ENCODE measurements at places on chromosomes 2 and 18.
A peak's percentile ranks its signal among the peaks of the same experiment; 100 is the strongest.

DNA sequence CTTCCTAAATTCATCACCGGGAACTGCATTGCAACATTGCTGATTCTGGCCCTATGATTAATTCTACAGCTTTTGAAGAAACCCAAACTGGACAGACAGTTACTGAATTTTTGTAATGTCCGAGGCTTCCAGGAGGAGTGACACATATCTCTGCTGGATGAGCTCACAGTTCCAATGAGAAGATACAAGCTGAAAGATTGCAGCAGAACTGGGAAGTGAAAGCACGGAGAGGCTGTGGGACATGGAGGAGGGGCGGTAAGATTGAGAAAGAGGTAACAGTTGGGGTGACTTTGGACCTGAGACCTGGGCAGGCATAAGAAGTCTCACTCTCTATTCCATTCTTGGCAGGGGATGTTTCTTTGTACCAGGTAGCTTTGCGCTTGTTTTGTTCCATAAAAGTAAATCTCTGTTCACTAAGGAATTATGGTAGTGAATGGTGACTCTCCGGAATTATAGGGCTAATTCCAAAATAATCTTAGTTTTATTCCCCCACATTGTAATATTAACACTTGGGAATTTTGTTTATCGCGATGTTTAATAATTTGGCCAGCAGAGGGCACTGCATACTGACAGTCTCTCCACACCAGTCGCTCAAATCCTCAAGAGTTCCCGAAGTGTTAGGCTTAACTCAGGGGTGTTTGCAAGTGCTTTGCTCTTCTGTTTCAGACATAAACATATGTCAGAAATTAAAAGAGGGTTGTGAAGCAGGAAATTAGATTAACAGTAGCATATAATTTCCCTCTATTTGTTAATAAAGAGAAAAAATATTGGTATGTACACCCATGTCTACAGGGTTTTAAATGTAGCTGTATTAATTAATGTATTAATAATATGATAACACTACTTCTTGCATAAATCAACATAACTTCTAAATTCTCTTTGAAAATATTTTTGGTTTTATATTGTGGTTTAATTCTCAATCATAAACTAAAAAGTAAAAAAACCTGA, 201.4 kb downstream of the SOCS6 start:
- DNase-seq = no peak

DNA sequence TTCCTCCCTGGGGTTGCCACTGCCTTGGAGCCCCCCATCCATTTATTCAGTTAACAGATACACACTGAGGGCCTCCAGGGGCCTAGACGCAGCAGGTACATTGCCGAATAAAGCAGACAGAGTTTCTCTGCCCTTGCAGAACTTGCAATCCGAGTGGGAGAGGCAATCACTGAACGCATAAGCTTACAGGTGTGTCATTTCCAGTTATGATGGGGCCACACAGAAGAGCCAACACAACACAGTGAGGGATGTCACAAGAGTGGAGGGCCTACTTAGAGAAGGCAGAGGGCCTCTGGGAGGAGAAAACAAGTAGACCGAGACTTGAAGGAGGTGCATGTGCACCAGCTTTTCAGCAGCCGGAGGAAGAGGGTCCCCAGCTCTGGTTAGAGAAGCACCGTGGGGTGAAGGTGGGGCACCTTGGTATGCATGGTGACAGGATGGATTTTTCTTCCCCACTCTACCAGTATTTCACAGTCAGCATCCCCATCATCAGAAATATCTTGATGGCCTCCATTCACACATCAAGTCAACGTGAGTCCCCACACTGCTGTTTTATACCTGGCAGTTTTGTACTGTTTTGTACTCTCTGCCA, 150.9 kb downstream of the SMAD7 start:
- no peak for DNase-seq

DNA sequence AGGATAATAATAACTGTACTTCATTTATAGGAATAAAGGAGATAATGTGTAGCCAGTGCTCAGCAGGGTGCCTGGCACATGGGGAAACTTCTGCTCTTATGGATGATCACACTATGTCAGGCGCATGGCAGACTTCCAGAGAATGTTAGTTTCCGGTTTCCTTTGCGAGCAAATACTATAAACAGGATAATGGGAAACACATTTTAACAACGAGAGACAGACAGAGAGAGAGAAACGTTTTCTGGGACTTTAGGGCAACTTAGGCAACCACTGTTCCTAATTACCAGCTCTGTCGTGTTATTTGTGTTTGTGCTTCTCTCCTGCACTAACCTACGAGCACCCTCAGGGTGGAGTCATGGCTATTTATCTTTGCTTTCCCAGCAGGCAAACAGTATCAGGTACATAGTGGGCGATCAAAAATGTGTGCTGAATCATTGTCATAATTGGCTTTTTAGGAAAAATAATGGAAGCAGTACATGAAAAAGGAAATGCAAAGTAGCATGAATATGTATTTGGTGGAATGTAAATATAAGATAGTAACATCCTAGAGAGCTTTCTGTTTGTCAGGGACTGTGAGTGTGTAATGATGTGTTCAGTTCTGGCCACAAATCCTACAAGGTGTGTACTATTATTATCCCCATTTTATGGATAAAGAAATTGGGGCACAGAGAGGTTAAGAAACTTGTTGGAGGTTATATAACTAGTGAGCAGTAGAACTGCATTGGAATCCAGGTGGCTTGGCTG, 36.8 kb upstream of the IGFBP2 start:
- no peak for DNase-seq

DNA sequence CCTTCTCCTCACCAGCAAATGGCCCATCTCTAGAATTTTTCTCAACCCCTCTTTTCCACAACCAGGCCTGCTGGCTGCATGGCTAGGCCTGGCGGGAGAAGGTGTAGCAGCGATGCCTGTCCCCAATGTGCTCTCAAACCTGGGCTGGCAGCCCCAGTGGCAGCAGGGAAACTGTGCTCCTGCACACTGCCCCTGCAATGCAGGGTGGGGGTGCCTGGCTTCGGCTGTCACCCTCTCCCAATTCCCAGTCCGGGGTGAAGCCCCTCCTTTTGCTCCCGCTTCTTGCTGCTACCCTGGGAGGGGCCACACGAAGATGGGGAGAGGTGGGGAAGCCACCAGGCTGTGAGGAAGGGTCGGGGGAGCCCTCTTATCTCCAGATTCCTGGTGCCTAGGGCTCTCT, 36.1 kb upstream of the OTOF start:
- DNase-seq = no peak

DNA sequence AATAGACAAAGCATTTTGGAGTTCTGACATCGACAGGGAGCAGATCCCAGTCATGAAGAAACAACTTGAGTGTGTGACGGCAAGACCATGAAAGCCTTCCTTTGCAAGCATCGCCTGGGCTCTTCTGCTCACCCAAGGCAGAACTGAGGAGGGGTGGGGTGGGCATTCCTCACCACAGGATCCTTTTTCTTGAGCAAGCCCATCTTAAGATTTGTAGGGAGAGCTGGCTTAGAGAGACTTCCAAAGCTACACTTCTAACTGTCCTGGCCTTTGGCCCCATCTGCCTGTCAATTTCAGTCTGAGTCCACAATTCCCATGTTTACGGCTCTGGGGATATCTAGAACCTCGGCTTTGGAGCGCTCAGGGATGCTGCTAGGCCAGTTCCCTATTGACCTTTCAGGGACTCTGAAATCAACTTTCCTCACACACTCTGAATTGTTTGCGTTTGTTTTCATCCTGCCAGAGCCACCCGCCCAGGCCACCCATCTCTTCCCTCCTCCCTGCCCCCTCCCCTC, 3.7 kb downstream of the KLHL14 start:
- no peak for DNase-seq

DNA sequence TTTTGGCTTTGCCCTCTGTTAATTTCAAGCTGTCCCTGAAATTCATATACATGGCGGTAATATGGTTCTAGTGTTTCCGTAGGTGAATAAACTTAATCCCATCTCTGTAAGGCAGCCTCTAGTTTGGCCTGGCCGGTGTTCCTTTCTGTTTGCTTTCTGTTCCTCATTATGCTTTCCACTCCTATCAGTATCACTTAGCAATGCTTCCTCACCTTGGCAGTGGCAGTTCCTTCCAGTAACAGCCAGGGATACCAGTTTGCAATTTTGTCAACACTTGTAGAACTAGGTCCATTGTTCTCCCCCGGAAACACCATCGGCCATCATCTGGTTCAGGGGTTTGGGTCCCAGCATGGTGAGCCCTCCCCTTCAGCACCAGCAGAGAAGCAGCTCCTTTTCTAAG, 18.2 kb upstream of the TNP1 start:
- DNase-seq = no peak

GRCh38 chr2:140355511-140356090, 1575.4 kb upstream of the NXPH2 start:
- no peak for DNase-seq

DNA sequence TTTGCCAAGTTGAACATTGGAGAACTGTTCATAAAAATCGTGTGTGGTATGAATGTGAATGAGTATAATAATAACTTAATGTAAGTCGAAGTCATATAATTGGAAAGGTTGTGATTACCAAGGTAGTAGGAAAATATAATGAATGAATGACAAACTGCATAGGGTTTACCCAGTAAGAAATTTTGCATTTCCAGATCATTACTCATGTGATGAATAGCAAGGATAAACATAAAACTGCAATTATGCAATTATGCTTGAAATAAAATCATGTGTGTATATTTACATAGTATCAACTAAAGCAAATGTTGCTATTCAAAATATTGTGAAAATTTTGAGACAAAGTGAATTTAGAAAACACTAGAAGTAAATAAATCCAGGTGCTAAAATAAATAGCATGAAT, 1108.7 kb upstream of the TMEFF2 start:
- DNase-seq = no peak

DNA sequence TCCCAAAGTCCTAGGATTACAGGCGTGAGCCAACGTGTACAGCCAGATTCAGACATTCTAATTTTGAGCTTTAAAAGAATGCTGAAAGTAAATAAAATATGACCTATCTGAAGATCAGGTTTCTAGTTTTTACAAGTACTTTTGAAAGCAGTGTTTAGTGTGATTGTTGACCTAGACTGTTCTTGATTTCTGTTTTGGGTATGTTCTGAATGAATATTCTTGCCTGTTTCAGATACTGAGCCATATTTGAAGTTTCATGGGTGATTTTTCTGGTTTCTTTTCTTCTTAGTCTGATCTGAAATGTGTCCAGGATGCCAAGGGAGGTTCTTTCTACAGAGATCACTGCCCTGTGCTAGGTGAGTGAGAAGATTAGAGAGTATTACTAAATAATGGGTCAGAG, 37.2 kb downstream of the MIB1 start:
- no peak for DNase-seq

DNA sequence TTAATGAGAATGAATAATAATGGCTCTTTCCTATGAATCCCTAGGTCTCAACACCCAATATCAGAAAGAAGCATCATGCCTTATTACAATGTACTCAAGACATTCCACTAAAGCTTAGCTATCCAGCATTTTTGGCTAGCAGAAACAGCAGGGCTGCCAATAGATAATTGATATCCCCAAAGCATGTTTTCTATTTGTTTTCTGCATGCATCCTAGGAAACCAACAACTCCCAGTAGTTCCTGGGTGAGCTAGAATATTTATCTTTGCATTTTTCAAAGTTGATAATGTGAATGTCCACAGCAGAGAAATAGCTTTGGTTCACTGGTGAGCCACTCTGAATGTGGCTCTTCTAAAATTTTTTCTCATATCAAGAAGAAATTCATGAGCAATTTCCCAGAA, 5.8 kb upstream of the ANTXR1 start:
- DNase-seq = no peak

- DNase-seq = no peak
Observed at GRCh38 chr18:23229472-23229871, 94.2 kb downstream of the CABLES1 start.

DNA sequence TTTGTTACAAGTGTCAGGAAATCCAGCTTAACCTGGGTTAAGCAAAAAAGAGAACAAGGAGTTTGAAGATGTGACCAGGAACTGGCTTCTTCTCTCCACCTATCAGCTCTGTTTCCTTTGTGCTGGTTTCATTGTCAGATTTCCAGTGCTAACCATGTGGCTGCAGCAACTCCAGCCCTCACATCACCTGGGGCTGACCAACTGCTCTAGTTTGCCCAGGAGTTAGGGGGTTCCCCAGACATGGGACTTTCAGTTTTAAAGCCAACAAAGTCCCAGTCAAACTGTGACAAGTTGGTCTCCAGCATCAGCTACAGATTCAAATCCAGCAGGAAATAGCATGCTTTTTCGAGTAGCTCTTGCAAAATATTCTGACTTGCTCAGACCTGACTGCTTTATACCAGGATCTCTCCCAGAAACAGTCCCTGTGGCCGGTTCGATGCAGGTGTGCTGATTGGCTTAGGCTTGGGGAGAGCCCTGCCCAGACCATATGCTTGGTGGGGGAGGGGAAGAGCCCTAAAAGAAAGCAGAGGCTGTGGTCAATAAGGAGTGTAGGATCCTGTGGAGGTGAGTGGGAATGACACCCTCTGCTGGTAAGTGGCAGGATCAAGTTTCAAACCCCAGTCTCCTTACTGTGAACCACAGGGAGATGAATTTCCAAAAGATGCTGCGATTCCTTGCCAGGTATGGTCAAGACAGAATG, 49.5 kb downstream of the KCNE4 start:
- peak; percentile 11 for DNase-seq

DNA sequence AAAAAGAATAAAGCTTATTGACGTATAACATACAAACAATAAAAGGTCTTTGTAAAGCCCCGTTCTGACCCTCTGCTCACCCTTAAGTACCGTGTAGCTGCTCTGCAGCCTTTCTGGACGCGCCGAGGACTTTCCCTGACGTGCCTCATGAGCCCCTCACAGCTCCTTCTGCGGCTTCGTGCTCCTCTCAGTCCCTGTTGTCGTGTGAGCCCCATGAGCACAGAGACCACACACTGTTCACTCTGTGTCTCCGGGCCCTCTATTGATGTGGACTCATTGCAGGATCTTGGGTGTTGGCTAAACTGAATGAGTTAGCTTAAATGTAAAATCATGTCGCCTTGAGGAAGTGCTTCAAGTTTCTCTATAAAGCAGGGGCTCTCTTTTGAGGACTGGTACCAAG, 43.6 kb upstream of the INHBB start:
- no peak for DNase-seq

DNA sequence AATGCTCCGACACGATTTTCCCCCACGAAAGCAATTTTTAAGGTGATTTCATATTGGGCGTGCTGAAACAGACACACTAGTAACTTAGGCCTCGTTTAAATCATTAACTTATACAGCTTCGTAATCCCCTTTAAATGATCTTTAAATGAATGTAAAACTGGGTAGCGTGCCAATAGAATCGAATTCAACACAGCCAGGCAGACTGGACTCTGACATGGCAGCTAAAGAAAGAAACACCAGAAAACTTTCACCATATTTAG, 2.4 kb upstream of the ID2 start:
- no peak for DNase-seq

DNA sequence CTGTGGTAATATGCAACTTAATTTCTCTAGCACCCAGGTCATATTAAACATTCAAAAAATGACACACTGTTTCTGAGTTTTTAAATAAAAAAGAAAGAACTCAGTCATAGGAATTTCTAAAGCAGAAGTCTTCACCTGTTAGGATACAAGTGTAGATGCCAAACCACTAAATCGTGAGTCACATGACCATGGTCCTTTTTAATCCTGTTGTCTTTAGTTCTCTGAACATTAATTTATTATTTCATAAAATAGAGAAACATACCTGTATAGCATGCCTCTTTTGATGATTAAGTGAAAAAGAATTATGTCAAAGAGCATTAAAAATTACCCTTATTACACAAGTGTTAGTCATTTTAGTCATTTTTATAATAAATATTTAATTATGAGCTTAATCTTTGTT, 398.8 kb downstream of the CCDC85A start:
- DNase-seq = no peak
